Mesothelial cell of epicardium (in vitro differentiated cells): ENCODE measurements at places on chromosomes 12 and 14.

GRCh38 chr12:19373586-19373985, 65.7 kb upstream of the AEBP2 start:
- DNase-seq = no peak
- H3K4me3 ChIP-seq = no peak overlapping the region
- peaks cover 47% of the 10 kb centered on the region for H3K36me3 ChIP-seq
- H3K27me3 ChIP-seq = no peaks in the 10 kb centered on the region
- no peak overlapping the region for H3K27ac ChIP-seq

DNA sequence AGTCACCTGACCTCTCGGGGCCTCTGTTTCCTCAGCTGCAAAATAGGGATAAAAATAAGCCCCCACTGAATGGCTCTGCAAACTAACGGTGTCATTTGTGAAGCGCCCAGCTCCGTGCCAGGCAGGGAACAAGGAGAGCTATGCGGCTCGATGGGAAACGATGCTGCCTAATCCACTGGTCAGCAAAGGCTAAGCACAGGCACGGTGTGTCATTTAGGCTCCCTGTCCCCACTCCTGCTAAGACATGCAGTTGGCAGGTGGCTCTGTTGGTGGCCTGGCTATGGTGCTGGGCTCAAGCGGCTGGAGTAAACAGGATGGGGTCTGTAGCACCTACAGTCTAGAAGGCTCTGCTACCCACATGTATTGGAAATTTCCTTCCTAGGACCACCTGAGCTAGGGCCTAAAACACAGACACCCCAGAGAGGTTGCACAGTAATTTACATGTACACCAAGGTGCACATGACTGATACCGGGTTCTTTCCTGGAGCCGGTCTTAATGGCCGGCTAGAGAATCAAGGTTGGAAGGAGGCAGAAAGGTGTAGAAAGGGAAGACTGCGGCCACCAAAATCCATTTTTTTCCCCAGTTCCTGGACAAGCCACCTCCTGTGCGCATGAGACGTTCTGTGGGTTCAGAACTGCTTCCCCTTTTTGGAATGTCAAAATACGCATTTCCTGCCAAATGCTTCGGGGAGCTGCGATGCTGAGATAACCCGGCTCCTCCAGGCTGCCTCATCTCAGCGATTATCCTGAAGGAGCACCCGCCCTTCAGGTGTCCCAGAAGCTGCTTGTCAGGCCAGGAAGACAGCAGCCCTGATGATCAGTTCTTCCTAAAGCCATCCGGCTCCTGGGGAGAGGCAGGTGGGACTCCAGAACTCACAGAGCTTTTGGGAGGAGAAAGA, 1.0 kb downstream of the CACNA2D4 start:
- no peak for DNase-seq
- peak overlapping the region; percentile 30 for H3K4me3 ChIP-seq
- no peaks in the 10 kb centered on the region for H3K36me3 ChIP-seq
- H3K27me3 ChIP-seq = no peaks in the 10 kb centered on the region
- no peak overlapping the region for H3K27ac ChIP-seq

DNA sequence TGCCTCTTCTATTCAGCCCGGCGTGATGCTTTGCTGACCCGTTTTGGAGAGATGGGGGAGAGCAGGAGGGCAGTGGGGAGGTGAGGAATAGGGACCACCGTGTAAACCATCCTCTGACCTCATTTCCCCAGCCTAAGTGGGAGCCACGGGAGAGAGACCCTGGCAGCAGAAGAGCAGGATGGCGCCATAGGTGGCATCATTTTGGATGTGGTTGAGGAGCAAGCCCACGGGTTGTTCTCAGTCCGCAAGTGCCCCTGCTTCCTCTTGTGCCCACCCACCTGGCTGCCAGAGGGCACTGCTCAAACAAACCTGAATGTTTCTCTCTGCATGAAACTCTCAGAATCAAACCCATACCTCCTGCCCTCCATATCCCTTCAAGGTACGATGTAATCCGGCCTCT, 10.7 kb upstream of the UBC start:
- H3K4me1 ChIP-seq = peaks cover 31% of the 10 kb centered on the region
- H3K4me3 ChIP-seq = no peak overlapping the region
- no peaks in the 10 kb centered on the region for H3K36me3 ChIP-seq
- no peaks in the 10 kb centered on the region for H3K27me3 ChIP-seq

GRCh38 chr14:22802860-22803686, 12.2 kb downstream of the SLC7A7 start:
- H3K4me1 ChIP-seq = peaks cover 9% of the 10 kb centered on the region
- DNase-seq = no peak
- peaks cover 4% of the 10 kb centered on the region for H3K36me3 ChIP-seq
- H3K4me3 ChIP-seq = no peak overlapping the region
- no peaks in the 10 kb centered on the region for H3K27me3 ChIP-seq
- H3K27ac ChIP-seq = no peak overlapping the region

- peak overlapping the region; percentile 96 for H3K4me3 ChIP-seq
- H3K36me3 ChIP-seq = no peaks in the 10 kb centered on the region
- DNase-seq = no peak
- peaks cover 29% of the 10 kb centered on the region for H3K4me1 ChIP-seq
- peak overlapping the region; percentile 93 for H3K27ac ChIP-seq
These were observed 2.0 kb downstream of the ADCY6 start for GRCh38 chr12:48786591-48787544.

DNA sequence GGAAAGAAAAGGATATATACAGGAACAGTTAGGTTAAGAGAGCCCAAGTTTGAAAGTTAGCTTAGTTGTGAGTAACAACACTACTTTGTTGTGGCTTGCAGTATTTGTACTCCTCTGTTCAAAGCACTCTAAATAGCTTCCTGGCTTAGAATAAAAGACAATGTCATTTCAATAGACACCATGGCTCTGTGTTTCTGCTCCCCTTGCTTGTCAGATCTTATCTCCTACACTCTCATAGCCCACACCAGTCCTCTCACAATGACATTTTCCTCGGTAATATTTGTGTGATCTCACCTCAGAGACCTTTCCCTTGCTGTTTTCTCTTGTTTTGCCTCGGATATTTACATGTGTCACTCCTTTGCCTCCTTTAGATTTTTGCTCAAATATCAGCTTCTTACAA, 418.4 kb downstream of the MDGA2 start:
- no peak overlapping the region for H3K4me3 ChIP-seq
- peaks cover 5% of the 10 kb centered on the region for H3K36me3 ChIP-seq
- no peaks in the 10 kb centered on the region for H3K27me3 ChIP-seq

GRCh38 chr12:42360747-42361403, 34.9 kb downstream of the PPHLN1 start:
- H3K27me3 ChIP-seq = no peaks in the 10 kb centered on the region
- H3K36me3 ChIP-seq = peaks cover 26% of the 10 kb centered on the region
- no peak for DNase-seq

- H3K27me3 ChIP-seq = no peaks in the 10 kb centered on the region
- no peak overlapping the region for H3K27ac ChIP-seq
- no peak for DNase-seq
- peaks cover 9% of the 10 kb centered on the region for H3K4me1 ChIP-seq
These were observed 256.3 kb upstream of the RGS6 start for GRCh38 chr14:71675900-71676287.
